ENCODE measurements at places on chromosomes 6 and 20. TPM values are rescaled to one million over a fixed set of nuclear protein-coding genes. Genes with fewer than 3 reads are reported as not detected.
A peak's percentile ranks its signal among the peaks of the same experiment; 100 is the strongest.

DNA sequence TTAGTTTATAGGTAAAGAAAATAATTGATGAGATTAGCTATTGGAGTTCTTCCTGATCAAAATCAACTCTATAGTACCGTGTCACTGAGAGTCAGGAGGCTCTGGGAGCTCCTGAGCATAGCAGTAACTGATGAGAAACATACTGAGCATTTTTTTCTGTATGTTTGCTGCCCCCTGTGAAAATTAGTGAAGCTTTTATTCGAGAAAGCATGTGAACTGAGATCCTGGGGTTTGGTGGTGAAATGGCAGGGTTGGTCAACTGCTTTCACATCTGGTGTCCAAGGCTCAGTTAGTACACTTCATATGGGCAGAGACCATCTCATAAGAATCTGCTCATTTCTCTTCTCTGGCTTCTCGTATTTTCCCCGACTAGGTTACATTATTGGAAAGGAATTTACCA, 4.1 kb upstream of the ABT1 start:
- no peak for DNase-seq

Gene OPRM1
- total RNA-seq, result not detected

DNA sequence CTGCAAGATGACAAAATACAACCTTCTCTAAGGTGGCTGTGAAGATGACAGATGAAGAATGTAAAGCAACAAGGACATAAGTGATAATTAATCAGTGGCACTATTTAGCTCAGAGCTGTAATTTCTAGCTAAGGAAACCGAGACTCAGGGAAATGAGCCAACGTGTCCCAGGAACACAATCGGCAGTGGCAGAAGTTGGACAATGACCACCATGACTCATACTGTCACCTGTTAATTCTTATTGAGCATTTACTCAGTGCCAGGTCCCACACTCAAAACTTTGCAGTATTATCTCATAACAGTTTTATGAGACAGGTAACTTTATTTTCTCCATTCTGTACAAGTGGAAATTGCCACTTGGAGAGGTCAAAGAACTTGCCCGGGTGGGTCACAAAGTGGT, 55.8 kb downstream of the LAMA4 start:
- DNase-seq, result peak; percentile 51

DNA sequence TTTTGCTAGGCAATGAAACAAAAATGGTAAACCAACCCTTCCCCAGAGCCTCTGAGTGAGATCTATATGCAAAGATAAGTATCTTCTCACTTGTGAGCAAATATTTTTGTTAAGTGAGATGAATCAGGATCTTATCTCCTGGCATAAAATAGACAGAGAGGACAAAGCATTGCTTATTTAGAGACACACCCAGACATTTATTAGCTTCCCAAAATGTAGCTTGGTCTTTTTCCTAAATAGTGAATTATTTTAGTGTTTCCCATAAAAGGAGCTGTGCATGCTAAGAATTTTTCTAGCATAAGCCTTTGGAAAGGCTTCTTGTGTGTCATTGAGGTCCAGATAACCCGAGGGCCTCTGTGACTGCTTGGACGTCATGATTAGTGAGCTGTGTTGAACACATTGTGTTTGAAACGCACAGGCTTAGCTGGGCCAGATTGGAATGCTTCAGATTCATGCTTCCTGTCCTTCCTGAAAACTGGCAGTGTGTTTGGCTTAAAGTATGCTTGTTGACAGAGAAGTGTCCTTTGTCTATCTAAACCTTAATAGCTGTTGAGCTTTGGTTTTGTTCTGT, 16.5 kb downstream of the MTHFD1L start:
- DNase-seq, result peak; percentile 96

Gene RIPPLY2
- total RNA-seq, result 0.51 TPM

GRCh38 chr6:27886073-27886472, 26.1 kb downstream of the OR2B2 start:
- DNase-seq, result no peak

GRCh38 chr6:7604506-7604905, 14.5 kb downstream of the SNRNP48 start:
- no peak for DNase-seq

DNA sequence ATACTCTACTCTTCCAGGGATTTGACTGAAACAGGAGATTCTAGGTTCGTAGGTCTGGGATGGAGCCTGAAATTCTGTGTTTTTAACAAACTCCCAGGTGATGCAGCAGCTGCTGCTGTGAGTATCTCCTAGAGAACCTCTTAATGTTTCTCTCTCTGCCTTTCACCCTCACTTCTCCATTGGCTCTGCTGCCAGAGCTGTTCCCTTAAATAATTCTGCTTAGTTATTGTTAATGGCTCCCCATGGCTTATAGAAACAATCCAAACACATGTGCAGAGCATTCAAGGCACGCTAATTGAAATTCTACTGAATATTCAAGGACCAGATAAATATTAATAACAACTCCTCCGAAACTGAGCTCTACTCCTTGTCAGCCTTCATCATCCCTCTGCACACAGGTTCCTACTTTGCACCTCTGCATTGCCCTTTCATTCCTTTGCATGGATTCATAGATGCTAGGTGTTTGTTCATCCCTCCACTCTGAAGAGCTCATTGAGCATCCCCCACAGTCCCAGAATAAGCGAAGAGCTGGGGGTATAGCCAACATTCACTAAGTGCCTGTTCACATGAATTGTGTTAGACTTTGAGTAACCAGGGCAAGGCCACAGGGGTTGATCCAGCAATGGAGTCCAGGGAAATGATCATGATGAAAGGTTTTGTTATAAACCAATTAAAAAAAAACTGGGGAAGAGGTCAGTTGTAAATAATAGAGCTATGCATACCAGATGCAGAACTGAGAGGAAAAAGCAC, 488.4 kb upstream of the JAG1 start:
- DNase-seq, result no peak

GRCh38 chr6:108078191-108078590, 3.6 kb upstream of the OSTM1 start:
- no peak for DNase-seq

- DNase-seq, result no peak
Observed at GRCh38 chr6:18148304-18149025, 6.4 kb downstream of the TPMT start.

GRCh38 chr6:139778106-139778505, 403.7 kb upstream of the CITED2 start:
- DNase-seq, result no peak

- DNase-seq, result peak; percentile 64
Observed at GRCh38 chr20:38001173-38001875, 31.9 kb downstream of the TTI1 start.

DNA sequence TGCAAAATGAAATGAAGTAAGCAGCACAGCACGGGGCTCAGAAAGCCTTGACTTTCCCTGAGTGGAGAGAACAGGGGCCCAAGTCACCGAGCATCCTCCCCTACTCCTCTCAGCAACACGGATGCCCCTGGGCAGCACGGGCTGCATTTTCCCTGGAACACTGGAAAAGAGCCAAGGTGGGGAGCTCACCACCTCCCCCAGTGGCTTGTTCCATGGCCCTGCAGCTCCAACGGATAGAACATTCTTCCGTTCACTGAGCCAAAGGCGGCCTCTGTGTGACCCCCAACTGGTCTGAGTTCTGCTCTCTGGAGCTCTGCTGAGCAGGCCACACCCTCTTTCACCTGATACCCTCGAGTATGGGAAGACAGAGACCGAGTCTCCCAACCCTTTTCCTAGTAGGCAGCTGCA, 20.8 kb upstream of the EMILIN3 start:
- DNase-seq, result peak; percentile 16

Gene BPI
- total RNA-seq, result not detected

Gene LY6G6C
- total RNA-seq, result not detected

DNA sequence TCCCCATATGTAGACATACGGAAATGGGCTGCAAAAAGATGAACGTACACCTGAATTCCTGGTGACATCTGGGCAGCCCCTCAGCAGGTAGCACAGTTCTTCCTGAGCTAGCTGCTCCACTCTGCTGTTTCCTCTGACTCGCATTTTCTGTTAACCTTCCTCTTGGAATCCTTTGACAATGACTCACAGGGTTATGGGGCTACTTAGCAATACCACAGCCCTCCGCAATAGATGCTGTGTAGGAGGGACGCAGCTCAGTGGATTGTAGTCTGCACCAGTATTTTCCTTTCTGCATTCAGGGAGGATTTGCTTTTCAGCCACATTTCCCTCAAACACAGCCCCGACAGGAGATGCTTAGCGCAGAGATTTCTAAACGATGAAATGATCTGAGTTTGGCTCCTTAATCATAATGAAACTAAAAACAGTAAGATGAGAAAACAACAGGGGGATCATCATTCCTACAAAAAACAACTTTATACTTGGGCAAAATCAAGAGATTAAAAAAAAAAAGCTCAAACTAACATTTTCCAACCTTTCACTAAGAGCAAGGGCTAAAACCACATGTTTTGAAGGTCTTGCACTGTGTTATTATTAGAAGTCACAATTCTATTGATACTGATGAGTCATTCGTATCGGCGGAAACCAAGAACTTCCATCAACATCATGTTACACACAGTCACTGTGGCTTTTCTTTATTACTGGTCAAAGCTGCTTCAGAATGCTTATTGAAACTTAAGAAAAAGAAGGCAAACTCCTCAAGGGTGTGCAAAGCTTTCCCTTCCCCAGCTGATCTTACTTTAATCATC, 12.2 kb downstream of the BACH2 start:
- peak; percentile 52 for DNase-seq

Gene KIAA1755
- not detected for total RNA-seq

GRCh38 chr20:62208061-62208794, 11.8 kb downstream of the HRH3 start:
- DNase-seq, result no peak

- no peak for DNase-seq
Observed at GRCh38 chr20:40317156-40317790, 371.8 kb downstream of the MAFB start.

Gene GPX5
- not detected for total RNA-seq

- no peak for DNase-seq
Observed at GRCh38 chr6:149499066-149499465, 14.3 kb upstream of the ZC3H12D start.

GRCh38 chr6:119965900-119966299, 616.3 kb upstream of the MAN1A1 start:
- DNase-seq, result no peak

GRCh38 chr20:49384437-49385434, 97.7 kb downstream of the KCNB1 start:
- peak; percentile 24 for DNase-seq

Gene SLC13A3
- total RNA-seq, result under 0.01 TPM

Gene PAX1
- total RNA-seq, result not detected

DNA sequence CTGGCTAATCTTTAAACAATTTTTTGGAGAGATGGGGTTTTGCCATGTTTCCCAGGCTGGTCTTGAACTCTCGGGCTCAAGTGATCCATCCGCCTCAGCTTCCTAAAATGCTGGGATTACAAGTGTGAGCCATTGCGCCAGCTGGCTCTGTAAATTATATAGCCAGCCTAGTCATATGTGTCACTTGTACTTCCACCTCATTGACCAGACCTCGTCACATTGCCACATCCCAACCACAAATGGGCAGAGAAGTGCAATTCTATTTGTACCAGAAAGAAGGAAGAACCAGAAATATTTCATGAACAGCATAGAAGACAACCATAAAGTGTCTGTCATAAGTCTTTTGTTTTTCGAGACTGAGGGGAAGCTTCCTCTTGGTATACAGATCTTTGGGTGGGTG, 304.9 kb upstream of the RNF24 start:
- no peak for DNase-seq

Gene PXT1
- under 0.01 TPM for total RNA-seq

Gene IDH3B
- 114 TPM for total RNA-seq

Gene EYA2
- not detected for total RNA-seq

DNA sequence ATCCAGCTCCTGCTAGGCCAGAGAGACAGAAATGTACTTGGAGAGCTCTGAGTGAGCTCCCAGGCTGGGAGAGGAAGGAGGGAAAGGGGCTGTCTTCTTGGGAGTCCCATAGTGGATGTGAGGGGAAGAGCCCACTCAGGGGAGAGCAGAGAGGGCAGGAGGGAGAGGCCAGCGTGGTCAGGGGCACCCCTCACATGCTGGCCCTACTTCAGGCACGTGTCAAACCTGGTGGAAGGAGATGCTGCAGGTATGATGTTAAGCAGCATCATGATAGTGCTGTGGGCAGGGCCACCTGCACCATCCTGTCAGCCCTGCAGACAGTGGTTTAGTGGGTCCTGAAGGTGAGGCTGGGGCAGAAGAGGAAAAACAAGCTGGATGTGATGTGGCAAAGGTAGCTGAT, 265.4 kb upstream of the RNF24 start:
- no peak for DNase-seq

GRCh38 chr6:51655517-51655916, 431.9 kb downstream of the PKHD1 start:
- no peak for DNase-seq

DNA sequence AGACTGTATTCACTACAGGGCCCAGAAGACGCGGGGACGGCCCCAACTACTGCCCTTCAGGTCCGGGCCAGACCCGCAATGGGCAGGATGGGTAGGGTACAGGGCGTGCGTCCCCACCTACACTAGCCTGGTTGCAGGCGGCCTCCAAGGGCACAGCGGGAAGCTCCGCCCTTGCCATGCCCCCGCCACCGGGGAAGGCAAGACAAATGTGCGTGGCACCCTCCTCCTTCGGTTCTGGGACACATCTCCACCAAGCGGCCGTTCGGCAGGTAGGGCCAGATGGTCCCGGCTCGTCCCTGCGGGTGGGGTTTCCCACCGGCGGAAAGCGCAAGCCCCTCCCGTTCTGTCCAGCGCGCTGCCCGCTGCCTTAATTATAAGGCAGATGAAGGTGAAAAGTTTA, 5.6 kb downstream of the NXT1 start:
- no peak for DNase-seq

DNA sequence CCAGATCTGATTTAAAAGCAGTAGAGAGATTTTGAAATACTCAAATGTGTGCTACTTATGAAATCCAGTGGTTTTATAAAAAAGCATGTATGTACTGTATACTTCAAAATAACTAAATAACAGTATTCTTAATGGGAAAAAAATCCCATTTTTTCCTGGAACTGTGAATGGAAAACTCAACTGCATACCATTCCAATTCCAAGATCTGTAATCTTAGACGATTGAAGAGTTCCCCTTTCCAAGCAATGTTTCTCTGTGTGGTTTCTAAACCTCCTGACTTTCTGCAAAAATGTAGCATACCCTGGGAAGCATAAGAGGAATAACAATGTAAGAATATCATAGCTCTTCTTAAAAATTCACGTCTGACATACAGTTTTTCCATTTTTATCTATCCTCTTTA, 40.3 kb upstream of the HIVEP2 start:
- no peak for DNase-seq

GRCh38 chr6:18350712-18351111, 36.4 kb upstream of the RNF144B start:
- no peak for DNase-seq

DNA sequence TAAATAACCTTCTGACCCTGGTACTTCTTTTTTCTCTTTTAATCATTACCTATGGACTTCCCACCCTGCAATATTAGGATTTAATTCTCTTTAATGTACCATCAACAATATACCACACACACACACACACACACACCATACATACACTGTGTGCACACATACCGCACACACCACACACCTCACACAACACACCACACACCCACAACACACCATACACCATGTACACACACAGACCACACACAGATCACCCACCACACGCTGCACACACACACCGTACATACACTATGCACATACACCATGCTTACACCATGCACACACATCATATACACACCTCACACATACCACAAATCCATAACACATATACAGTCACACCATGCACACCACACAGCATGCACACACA, 57.4 kb upstream of the MAP3K4 start:
- DNase-seq, result no peak

Gene TNF
- total RNA-seq, result not detected
